ENCODE measurements at places on chromosomes 4 and X. TPM values are rescaled to one million over a fixed set of nuclear protein-coding genes. Genes with fewer than 3 reads are reported as not detected.

The NXF3 gene
- total RNA-seq, result not detected

The NDNF gene
- total RNA-seq, result 0.35 TPM

The ADGRG4 gene
- total RNA-seq, result 0.24 TPM

DNA sequence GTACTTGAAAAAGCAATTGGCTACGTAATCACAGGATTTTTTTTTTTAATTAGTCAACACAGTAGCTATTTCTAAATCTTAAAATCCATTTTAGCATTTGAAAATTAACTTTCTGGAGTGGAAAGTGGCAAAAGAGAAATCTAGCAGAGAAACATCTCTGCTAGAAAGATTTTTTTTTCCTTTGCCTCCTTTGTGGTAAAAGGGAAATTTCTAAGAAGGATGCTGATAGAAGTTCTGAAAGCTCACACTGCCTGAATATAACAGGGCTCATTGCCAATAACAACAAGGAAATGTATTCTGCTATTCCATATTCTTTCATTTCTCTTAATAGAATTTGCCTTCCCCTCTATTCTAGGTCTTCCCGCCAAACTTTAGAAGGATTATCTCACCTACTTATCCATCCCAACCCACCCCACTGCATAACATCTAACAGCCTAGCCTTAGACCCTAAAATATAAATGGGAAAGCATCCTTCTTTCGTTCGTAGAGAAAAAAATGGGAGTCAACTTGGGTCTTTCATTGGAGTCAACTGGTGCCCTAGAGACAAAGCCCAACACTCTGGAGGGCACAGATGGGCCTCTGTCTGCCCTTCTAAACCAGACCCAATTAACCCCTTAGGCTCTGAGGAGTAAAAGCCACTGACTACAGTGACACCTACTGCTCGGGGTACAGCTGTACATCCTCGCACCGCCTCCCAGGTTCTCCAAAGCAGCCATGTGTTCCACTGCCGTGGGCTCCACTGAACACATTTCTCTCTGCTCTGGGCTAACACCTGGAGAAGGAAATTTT is 103.9 kb downstream of the MAML3 start:
- DNase-seq, result no peak

GRCh38 chr4:113181289-113182007 is 132.0 kb downstream of the ANK2 start:
- no peak for DNase-seq

The DCHS2 gene
- not detected for total RNA-seq

- no peak for DNase-seq
These were observed 16.1 kb upstream of the HPF1 start for GRCh38 chr4:169773889-169774288.

DNA sequence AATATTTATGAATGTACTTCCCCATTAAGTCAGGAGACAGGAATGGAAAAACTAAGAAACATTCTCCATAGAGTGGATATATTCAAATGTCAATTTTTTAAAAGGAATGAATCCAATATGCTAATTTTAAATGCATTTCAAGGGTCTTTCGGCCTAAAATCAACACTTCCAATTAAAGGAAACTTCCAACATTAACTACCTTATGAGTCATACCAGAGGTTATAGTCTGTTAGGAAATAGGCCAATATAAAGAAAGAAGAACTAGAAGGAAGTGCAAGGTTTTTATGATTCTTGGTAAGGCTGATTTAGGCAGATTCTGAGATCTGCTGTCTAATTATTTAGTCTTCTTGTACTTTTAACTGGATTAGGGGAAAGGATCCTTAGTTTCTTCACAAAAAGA is 260.1 kb upstream of the EDNRA start:
- DNase-seq, result no peak

GRCh38 chr4:35548921-35549320 is 695.4 kb downstream of the ARAP2 start:
- DNase-seq, result no peak

- DNase-seq, result no peak
These were observed 1413.6 kb downstream of the PCDH7 start for GRCh38 chr4:32133734-32134133.

GRCh38 chr4:87465739-87466366 is 43.5 kb downstream of the NUDT9 start:
- no peak for DNase-seq

DNA sequence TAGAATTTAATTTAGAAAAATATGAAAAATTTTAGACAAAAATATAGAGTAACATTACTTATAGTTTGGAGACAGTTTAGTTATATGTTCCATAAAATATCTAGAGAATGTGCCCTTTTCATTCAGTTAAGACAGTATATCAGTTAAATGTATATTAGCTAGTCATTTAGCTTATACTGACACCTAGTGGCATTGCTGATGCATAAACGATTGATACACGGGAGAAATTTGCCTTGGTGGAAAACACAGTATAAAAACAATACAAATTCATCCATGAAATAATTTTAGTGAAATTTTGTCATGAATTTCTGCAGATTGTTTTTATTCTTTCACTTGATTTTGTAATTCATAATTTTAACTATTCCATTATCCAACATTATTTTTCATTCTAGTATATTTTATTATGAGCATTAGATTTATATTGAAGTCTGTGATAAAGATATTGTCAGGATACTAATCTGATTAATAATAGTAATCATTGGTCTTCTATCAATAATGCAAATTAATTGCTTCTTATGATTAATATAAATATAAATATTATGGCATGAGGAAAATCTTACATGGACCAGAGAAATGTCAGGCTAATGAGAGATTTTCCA is 219.0 kb downstream of the TLL1 start:
- no peak for DNase-seq

The UGT2B17 gene
- not detected for total RNA-seq

The FAM47A gene
- not detected for total RNA-seq
